Astrocyte of the hippocampus (primary cell): ENCODE measurements at places on chromosomes 5 and 9.

GRCh38 chr9:71490810-71491209, 277.5 kb downstream of the CEMIP2 start:
- no peak for DNase-seq

GRCh38 chr9:135960411-135961276, 529 bp downstream of the UBAC1 start:
- peak; percentile 48 for DNase-seq

DNA sequence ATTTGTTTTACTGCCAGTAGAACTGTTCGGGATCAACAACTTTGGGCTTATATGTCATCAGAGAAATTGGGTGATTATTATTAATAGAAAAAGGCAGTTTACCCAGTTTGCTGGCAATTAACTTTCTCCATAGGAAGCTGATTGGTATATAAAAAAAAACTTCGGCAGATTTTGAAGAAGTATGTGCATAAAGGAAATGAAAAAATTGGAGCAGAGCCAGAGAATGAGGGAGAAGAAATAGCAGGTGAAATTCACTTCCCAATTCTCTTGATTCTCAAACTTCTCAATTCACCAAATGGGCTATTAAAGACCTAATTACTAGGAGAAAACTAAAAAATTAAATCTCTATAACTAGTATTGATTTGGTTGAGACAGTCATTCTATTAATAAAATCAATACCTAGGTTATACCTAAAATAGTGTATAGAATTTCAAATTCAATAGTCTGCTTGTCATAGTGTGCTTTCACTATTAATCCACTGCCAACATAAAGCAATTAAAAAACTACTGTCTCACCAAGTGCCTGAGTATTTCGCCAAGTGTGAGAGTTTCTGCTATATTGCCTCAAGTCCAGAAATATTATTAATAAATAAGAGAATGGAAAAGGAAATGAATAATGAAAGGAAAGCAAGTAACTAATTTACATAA, 47.5 kb downstream of the STX17 start:
- DNase-seq: no peak

DNA sequence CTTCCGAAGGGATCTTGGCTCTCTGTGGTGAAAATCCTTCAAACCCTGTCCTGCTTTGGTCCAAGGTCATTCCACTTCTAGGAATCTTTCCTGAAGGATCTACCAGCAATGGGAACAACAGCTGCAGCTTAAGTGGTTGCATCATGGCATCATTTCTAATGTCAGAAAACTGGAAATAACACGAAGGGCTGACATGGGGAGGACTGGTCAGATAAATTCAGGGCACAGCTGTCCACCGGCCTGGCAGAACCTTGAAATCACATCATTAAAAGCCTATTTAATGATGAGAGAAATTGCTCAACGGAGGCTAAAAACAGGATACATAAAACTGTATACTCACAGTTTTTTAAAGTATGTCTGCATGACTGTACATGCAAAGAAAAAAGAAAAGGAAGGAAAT, 28.3 kb downstream of the OLFML2A start:
- no peak for DNase-seq

GRCh38 chr9:117050007-117050406, 362.9 kb downstream of the TRIM32 start:
- DNase-seq: no peak

GRCh38 chr5:68522863-68523262, 307.3 kb downstream of the PIK3R1 start:
- DNase-seq: no peak

GRCh38 chr5:80082281-80082680, 47.1 kb downstream of the THBS4 start:
- DNase-seq: no peak

DNA sequence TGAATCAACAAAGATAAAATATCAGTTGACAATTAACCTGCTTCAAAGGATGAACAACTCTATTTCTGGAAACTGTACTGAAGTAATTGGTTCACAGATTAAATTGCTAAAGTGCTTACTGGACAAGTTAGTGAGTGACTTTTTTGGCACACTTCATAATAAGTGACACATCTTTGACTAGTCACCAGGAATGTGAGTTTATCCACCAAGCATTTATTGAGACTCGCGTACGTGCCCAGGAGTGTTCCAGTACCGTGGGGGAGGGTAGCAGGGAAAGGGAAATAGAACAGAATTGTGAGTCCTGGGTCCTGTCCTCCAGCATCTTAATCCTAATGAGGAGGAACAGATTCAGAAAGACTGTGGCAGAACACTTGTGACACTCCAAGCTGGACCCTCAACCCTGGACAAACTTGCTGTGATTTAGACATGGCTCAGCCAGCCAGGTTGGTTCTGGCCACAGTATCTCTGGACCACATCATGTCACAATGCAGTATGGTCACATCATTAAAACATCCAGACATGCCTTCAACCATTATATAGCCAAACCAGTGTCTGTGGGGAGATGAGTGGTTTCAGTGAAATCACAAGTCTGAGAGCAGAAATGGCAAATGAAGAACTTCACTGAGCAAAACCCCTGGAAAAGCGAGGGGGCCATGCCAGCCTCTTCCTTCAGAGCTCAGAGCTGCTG, 623.1 kb downstream of the BNC2 start:
- DNase-seq: peak; percentile 65

DNA sequence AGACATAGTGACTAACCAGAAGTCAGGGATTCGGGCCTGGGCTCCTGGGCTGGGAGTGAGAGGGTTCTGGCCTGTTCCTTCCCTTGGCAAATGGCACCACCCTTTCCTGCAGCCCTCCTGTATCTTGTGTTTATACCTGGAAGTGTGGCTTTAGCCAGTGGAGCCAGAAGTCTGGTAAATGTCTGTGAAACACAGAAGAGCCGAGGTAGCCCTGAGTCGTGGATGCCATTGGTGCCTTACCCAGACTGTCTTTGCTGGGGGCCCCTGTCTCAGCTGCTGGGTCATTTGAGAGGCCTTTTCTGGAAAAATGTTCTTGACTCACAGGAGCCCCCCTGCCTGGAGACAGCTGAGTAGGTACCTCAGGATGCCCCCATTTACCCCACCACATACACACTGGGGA, 95.7 kb upstream of the BASP1 start:
- DNase-seq: no peak

GRCh38 chr5:95647886-95648860, 1.6 kb downstream of the RFESD start:
- DNase-seq: no peak

GRCh38 chr5:103621548-103621930, 59.0 kb upstream of the NUDT12 start:
- peak; percentile 48 for DNase-seq

GRCh38 chr9:6098431-6098830, 83.0 kb upstream of the RANBP6 start:
- DNase-seq: no peak

DNA sequence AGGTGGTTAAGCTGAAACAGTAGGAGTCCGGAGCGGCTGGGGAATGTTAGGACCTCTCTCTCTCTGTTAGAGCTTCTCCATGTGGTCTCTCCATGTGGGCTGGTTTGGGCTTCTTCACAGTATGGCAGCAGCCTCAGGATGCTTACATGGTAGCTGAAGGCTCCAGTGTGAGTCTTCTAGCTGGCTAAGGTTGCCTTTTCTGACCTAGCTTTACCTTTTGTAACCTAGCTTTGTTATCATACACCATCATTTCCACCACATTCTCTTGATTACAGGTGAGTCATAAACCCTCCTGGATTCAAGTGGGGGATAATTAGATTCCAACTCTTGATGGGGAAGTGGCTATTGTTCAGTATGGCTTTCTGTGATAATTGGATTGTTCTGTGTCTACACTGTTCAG, 98.5 kb downstream of the MTREX start:
- DNase-seq: no peak

- DNase-seq: peak; percentile 54
Observed at GRCh38 chr5:138900281-138900965, 25.3 kb upstream of the LRRTM2 start.

- no peak for DNase-seq
Observed at GRCh38 chr9:113788616-113789330, 87.3 kb upstream of the ZNF618 start.

- DNase-seq: no peak
Observed at GRCh38 chr5:171157775-171158174, 151.3 kb upstream of the TLX3 start.

DNA sequence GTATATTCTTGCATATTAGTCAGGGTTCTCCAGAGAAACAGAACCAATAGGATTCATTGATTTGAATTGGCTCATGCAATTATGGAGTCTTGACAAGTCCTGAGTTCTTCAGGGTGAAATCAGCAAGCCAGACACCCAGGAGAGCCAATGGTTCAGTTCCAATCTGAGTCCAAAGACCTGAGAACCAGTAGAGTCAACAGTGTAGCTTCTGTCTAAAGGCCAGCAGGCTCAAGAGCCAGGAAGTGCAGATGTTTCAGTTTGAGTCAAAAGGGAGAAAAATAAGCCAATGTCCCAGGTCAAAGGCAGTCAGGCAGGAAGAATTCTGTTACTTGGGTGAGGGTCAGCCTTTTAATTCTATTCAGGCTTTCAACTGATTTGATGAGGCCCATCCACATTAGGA, 37.8 kb upstream of the ANKRD34B start:
- no peak for DNase-seq

DNA sequence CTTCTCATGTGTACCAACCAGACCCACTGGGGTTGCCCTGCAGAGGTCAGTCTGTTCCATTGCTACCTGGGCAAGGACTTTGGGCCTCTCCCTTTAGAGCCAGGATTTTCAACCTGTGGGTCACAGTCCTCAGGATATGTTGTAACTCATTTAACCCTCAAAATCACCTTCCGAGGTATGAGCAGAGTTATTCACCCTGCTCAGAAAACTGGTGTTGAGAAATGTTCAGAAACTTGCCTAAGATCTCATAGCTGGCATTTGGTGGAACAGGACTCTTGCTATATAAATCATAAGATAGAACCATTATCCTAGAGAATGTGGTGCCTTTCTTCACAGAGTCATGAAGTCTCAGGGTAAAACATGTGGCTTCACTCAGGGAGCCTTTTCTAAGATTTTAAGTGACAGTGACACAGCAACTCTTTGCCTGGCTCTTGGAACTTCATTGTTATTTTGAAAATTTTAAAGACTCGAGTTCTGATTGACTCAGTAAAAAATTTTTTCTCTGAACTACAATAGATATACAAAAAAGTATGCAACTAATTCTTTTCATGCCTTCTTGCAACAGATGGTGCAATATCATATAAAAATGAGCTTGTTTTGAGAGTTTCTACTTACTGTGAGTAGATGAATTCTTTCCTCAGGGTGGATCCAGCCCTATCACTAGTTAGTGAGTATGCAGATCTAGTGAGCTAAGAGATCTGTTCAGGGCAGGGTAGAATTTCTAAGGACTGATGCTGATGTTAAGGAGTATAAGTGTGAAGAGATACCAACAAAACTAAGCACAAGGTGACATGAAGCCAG, 29.5 kb downstream of the CAST start:
- no peak for DNase-seq

GRCh38 chr5:145673786-145674185, 161.4 kb downstream of the PRELID2 start:
- no peak for DNase-seq

GRCh38 chr5:78819166-78819565, 165.9 kb downstream of the ARSB start:
- peak; percentile 28 for DNase-seq

DNA sequence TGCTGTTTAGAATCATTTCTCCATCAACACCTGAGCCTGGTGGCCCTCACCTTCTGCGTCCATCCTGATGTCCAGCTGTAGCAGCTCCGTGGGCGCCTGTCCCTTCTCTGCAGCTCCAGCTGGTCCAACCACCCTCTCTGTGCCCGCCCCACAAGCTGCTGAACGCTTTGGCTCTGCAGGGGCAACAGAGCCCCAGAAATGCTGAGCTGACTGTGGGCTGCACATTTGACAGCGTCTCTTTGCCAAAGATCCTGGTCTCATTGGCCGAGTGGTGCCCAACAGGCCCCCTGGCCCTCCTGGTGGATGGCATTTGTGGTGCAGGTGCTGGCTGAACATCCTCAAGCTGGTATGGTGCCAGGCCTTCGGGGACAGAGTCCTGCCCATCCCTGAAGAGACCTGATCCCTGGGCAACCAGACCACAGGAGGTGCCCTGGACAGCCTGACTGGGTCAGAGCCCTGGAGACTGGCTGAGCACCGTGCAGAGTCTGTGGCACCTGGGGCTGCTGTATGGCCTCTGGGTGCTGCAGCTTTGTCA, 25.3 kb upstream of the CEP72 start:
- DNase-seq: no peak

DNA sequence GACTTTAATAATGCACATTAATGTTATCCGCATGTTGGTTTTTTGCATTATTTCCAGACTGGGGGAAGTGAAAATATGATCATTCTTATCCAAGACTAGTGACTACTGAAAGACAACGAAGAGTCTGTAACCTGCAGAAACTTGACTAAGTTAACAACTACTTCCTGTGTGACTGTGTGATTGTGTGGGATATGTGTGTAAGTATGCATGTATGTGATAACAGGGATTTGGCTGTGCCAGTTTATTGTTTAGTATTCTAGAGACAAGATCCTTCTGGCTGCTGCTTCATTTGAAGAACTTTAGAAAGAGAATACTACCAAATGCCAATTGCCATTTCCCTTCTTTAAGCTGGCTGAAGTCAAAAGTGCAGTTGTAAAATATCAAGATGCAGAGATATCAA, 375.7 kb upstream of the PRR16 start:
- DNase-seq: no peak

DNA sequence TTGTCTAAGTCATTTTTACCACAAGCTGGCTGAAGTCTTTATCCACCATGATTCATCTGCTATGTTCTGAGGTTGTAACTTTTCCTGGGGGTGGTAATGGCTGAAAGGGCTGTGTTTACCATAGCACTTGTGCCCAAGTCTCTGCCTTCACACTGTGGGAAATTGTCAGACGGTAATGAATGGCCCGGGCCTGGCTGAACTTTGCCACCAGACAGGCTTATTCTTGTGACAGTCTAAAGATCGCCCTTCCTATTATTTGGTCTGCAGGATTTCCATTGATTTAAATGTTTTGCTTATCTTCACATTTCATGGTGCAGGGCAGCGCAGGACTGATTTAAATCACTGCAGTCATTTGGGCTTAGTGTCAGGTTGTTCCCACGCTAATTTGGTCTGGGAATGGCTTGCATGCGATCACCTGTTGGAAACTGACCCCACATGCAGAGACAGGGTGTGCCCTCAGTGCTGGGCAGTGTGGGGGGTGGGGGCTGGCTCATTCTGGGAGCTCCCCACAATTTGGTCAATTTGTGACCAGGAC, 109.3 kb upstream of the ICE1 start:
- peak; percentile 64 for DNase-seq

GRCh38 chr5:28104080-28104479, 1065.7 kb upstream of the CDH9 start:
- DNase-seq: no peak

DNA sequence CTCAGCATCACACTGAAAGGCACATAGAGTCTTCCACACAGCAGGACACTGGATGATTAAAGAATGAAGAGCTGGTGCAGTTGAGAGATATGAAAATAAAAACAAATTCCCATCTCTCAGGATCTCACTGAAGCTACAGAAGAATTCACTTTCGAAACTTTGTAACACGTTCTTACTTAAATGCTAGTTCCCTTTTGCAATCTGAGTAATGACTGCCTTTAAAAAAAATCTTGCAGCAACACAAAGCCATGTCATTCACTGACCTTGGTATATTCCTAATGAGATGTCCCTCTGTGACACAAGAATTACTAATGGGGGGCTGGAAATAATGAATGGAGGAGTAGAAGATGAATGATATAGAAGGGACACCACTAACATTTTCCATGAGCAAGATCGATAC, 201.8 kb downstream of the GLIS3 start:
- no peak for DNase-seq
